ENCODE measurements at places on chromosomes 6 and 20. TPM values are rescaled to one million over a fixed set of nuclear protein-coding genes. Genes with fewer than 3 reads are reported as not detected.

The JAG1 gene
- 49.7 TPM for polyA plus RNA-seq

The EDEM2 gene
- polyA plus RNA-seq: 20.3 TPM

The FAM83C gene
- not detected for polyA plus RNA-seq

The SNX9 gene
- polyA plus RNA-seq: 37.3 TPM

The ENPP5 gene
- polyA plus RNA-seq: 10.8 TPM

The ZSCAN16 gene
- polyA plus RNA-seq: 10.2 TPM

The TMEM14A gene
- 41.6 TPM for polyA plus RNA-seq

The SLC22A2 gene
- 0.08 TPM for polyA plus RNA-seq

The SIRPD gene
- polyA plus RNA-seq: not detected

The TBX18 gene
- 0.50 TPM for polyA plus RNA-seq

The NT5E gene
- polyA plus RNA-seq: 16.8 TPM

The BPI gene
- polyA plus RNA-seq: 0.63 TPM

The SLC17A1 gene
- not detected for polyA plus RNA-seq

The MAFB gene
- polyA plus RNA-seq: 9.8 TPM

The TBXT gene
- polyA plus RNA-seq: not detected

The ZC2HC1B gene
- polyA plus RNA-seq: not detected

The GNMT gene
- polyA plus RNA-seq: 2.0 TPM

The WFDC2 gene
- 31.1 TPM for polyA plus RNA-seq

The ID1 gene
- 130 TPM for polyA plus RNA-seq

The LTV1 gene
- 37.6 TPM for polyA plus RNA-seq

The LCA5 gene
- 15.9 TPM for polyA plus RNA-seq

The CCM2L gene
- polyA plus RNA-seq: 12.8 TPM

The BPIFB4 gene
- not detected for polyA plus RNA-seq

The LY6G6C gene
- 0.39 TPM for polyA plus RNA-seq
